ENCODE measurements at places on chromosomes 5 and 9. TPM values are rescaled to one million over a fixed set of nuclear protein-coding genes. Genes with fewer than 3 reads are reported as not detected.

- no peak overlapping the region for H3K27ac ChIP-seq
- no peaks in the 10 kb centered on the region for H3K4me1 ChIP-seq
- H3K27me3 ChIP-seq: no peaks in the 10 kb centered on the region
- H3K36me3 ChIP-seq: no peaks in the 10 kb centered on the region
- DNase-seq: no peak
- H3K4me3 ChIP-seq: no peak overlapping the region
These were observed 236.5 kb upstream of the TRIM32 start for GRCh38 chr9:116450378-116451139.

Gene LRRC19
- not detected for total RNA-seq

- peak overlapping the region; percentile 40 for H3K4me3 ChIP-seq
- peak overlapping the region; percentile 68 for H3K27ac ChIP-seq
- peaks cover 94% of the 10 kb centered on the region for H3K27me3 ChIP-seq
- H3K4me1 ChIP-seq: peaks cover 10% of the 10 kb centered on the region
These were observed 514 bp downstream of the FOXB2 start for GRCh38 chr9:77019926-77020412.

DNA sequence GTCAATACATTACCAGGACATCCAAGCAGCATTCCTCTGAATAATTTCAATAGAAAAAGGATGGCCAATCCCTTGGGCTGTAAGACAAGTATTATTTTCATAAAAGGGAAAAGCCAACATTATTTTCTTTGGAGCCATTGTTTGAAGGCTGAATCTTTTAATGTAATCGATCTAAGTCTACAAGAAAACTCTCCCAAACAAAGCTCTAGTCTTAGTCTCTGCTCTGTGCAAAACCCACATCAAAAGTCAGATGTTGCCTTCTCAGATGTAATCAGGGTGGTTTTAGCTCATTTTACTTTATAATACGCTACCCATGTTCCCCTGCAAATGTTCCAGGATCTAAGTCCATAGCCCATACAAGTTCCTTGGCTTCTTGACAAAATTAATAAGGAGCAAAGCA is 325.6 kb downstream of the TRPM3 start:
- no peak for DNase-seq
- H3K4me1 ChIP-seq: no peaks in the 10 kb centered on the region
- H3K36me3 ChIP-seq: no peaks in the 10 kb centered on the region
- no peak overlapping the region for H3K27ac ChIP-seq
